M059J (cell line): ENCODE measurements at places on chromosomes 1 and 21. TPM values are rescaled to one million over a fixed set of nuclear protein-coding genes. Genes with fewer than 3 reads are reported as not detected.
A peak's percentile ranks its signal among the peaks of the same experiment; 100 is the strongest.

DNA sequence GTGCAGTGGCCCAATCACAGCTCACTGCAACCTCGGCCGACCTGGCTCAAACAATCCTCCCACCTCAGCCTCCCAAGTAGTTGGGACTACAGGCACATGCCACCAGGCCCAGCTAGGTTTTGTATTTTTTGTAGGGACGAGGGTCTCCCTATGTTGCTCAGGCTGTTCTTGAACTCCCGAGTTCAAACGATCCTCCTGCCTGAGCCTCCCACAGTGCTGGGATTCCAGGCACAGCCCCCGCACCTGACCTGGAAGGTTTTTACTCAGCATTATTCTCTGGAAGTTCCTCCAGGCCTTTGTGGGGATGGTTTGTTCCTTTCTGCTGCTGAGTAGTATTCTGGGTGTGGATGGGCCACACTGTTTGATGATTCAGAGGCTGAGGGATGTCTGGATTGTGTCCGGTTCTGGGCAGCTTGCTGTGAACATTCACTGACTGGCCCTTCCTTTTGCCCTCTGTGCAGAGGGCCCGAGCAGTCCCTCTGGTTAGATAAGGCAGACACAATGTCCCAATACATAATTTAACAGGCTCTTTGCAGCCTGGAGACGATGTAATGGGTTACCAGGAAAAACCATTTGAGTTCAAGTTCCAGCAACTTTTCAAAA lies 6.0 kb upstream of the TRAPPC10 start:
- peak; percentile 90 for DNase-seq

CFHR4 gene
- not detected in 2 replicates for total RNA-seq

DNA sequence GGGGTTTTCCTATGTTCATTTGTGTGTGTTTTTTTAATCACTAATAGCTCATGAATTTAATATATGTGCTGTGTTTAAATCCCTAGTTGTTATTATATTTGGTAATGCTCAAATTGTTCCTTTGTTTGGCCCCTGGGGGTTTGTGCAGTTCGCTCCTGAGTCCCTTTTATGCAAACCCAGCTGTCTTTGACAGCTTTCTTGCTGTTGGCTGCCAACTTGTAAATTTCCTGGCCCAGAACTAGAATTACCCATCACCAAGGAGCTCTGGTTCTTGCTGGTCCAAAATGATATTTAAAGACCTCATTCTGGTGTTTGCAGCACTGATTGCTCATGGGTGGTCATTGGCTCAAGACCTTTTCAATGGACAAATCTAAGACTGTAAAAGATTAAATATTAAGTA lies 39.6 kb upstream of the PGBD5 start:
- DNase-seq: no peak

AQP10 gene
- not detected in 2 replicates for total RNA-seq

- no peak for DNase-seq
Observed at GRCh38 chr1:2953688-2954285, 67.5 kb upstream of the ACTRT2 start.

- no peak for DNase-seq
Observed at GRCh38 chr1:55188909-55189308, 26.3 kb downstream of the USP24 start.

NUAK2 gene
- 6.7 and 8.4 TPM in 2 replicates for total RNA-seq

GRCh38 chr1:248243204-248243603 lies 12.0 kb downstream of the OR2M4 start:
- peak; percentile 9 for DNase-seq

FAM177B gene
- not detected in 2 replicates for total RNA-seq

GRCh38 chr1:243233908-243234307 lies 21.2 kb downstream of the CEP170 start:
- DNase-seq: no peak

DNA sequence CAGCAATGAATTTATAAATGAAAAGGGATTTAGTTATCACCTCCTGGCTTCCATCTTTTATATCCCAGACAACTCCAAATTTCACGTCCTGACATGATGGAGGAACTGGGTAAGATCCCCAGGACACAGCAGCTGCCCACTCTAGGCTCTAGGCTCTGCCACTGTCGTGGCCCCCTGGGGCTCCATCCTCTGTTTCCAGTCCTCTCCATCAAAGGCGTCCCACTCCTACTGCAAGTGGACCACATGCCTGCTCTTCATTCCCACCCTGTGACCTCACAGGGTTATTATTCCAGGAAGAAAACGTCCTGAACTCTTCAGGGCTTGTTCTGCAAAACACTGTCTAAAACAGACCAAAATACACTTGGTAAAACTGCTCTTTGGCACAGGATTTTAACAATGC lies 11.9 kb downstream of the URB1 start:
- DNase-seq: no peak

DNA sequence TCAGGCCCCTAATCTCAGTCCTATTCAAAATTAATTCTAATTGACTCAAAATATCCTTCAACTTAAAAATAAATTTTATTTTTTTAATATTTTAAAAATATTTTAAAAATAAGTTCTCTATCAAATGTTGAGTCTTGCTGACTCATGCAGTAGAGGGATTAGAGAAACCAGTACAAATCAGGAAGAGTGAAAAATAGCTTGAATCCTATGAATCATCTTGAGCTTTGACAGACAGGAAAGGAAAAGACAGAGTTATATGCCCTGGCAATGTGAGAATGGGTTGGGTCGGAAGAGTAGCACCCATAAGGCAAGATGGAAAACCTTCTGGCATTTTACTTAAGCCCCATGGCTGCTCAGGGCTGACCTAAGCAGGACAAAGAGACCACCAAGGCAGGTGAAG lies 346.6 kb upstream of the RUNX1 start:
- DNase-seq: peak; percentile 80

GRCh38 chr1:206935491-206936067 lies 10.7 kb downstream of the PIGR start:
- peak; percentile 8 for DNase-seq

- DNase-seq: no peak
Observed at GRCh38 chr1:204084247-204084772, 11.4 kb downstream of the SOX13 start.

LCE1A gene
- total RNA-seq: not detected in 2 replicates

DNA sequence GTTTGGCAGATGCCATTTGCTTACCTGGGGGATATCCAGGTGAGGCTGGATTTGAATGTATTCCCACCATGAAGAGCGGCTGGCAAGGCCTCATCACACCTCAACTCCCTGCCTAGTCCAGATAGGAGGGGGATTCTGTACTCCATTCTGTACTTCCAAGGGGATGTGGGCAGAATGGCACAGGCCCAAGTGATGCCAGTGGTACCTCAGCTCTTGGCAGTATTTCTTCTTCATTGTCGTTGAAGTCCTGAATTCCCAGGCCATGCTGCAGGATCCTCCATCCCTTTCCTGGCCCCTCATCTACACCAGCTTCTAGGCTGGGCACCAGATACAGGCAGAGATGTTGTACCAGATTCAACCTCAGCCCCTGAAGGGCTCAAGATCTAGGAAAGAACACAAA lies 47.9 kb downstream of the KLHDC7A start:
- no peak for DNase-seq

DNA sequence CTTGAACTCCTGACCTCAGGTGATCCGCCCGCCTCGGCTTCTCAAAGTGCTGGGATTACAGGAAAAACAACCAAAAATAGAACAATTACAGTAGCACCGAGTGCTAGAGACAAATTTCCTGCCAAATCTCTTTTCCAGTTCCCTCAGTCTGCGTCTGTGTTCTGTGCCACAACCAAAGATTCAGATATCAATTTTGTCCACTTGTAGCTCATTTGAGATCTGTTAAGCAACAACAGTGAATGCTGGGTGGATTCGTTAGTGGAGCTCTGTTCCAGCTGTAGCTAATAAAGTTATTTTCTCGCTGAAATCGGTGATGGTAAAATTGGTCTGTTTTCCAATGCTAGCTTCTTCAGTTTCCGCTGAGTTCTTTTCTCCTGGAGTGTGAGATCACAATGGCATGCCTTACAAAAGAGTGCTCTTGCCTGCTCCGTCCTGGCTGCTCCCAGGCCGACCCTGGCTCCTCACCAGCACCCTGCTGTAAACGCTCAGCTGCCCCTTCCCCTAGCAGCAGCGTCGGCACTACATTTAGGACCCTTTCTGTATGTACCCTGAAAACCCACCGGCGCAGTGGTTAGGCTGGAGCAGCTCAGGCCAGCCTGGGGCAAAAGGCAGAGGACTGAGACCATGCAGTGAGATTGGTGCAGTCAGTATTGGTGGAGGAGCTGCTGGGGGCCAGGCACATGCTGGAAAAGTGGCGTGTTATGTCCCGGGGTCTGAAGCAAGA lies 395.4 kb downstream of the KIF26B start:
- DNase-seq: no peak

IL12RB2 gene
- total RNA-seq: 0.30 and 0.62 TPM in 2 replicates
